Activated T-helper 1 cell treated with anti-CD3 and anti-CD28 coated beads, Interleukin-12 subunit alpha, Interleukin-12 subunit beta, Interleukin-2, Interleukin-4 antibody, amounts not matched to agents 30 ng/mL and 10 ng/mL and 1 ng/mL, durations not matched to agents 14 hours and 24 hours and 36 hours (primary cell): ENCODE measurements at places on chromosomes 6 and 20. TPM values are rescaled to one million over a fixed set of nuclear protein-coding genes. Genes with fewer than 3 reads are reported as not detected.

GRCh38 chr6:29112135-29112534 is 4.3 kb downstream of the OR2J3 start:
- DNase-seq, result no peak

ARMH2 gene
- total RNA-seq, result not detected in 2 replicates

- no peak for DNase-seq
Measured at GRCh38 chr20:13567663-13568062, 71.1 kb downstream of the TASP1 start.

GRCh38 chr20:62943396-62943795 is 5.4 kb downstream of the GID8 start:
- no peak for DNase-seq

DNA sequence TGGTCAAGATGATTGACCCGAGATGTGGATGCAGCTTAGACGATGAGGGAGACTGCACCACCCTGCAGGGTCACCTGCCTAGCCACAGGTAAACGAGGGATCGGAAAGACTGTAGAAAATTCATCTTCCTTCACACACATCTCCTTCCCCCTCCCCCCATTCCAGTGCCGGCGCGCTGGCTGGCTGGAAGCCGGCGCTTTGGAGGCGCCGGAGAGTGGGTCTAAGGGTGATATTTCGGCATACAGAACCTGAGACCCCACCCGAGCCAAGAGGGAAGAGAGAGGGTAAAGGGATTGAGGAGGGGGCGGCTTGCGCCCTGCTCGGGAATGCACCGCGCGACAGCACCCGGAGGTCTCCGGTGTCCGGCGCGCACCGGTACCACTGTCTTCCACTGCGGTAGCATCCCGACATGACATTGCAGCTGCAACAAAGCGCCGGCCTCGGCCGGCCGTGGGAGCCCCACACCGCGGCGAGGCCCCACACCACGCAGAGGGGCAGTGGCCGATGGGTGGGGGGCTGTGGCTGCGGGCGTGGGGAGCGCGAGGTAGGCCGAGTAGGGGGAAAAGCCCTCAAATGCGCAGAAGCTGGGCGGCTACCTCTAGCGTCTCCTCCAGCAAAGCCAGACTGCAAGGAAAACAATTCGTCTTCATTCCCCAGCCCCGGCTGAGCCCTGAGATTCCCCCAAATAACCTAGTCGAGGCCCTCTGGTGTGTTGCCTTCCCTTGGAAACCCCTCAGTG is 984 bp downstream of the TNFRSF21 start:
- no peak for DNase-seq

- DNase-seq, result no peak
Measured at GRCh38 chr6:38170666-38171355, 351.3 kb downstream of the ZFAND3 start.

GRCh38 chr20:36093025-36093803 is 61.3 kb upstream of the EPB41L1 start:
- no peak for DNase-seq

- no peak for DNase-seq
Measured at GRCh38 chr6:46832816-46833215, 39.6 kb downstream of the MEP1A start.

DNA sequence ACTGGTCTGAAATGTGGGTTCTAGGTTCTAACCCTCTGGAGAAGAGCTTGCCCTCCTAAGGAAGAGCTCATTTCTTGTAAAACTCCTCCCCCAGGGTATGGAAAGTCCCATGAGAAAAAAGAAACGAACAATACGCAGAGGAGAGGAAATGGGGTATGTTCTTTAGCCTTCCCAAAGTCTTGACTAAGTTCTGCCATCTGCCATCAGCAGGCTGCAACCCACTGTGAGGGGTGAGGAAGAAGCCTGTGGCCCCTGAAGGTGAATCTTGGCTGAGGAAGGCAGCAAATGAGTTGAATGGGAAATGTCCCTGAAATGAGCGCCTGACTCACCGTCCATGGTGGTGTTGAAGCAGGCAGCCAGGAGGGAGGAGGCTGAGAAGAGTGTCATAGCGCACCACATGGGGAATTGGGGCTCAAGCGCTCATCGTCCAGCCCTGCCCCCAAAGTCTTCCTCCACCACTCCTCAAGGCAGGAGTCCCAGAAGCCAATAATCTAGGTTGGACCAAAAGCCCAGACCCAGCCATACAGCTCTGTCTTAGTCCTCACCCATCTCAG is 10.4 kb upstream of the MATN4 start:
- no peak for DNase-seq

- no peak for DNase-seq
Measured at GRCh38 chr20:41506192-41506915, 111.8 kb downstream of the CHD6 start.

C20orf202 gene
- not detected in 2 replicates for total RNA-seq

DNA sequence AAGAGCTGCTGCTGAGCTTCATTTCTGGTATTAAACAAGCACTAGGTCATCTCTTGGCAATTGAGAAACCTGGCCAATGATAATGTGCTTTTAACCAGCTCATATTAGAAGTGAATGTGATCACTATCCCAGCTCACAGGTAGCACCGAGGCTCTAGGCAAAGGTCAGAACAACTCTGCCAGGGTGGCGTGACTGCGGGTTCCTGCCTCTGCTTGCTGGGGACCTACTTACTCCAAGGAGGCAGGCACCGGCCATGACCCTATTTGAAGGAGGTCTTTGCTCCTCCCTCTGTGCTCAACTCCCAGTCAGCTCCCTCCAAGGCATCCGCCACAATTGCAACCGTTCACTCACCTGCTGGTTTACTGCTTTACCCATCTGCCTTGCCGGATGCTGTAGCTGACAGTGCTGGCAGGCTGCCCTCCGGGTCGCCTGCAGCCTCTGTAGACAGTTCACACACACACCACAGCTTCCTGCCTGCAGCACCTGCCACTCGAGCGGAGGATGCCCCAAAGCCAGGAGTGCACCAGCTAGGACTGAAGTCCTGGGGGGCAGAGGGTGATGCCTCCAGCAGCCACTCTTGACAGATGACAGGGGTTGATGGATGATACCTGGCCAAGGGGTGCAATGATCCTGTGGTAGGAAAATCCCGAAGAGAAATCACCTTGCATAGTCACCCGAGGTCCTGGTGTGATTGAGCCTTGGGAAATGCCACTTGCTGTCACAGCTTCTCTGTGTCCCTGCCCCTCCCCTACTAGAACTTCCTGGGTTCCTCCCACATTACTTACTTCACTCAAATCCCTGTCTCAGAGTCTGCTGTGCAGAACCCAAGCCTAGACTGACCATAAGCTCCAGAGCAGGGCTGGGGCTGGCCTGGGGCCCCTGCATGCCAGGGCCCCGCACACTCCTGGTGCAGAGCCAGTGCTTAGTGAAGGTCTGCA is 8.8 kb upstream of the VSX1 start:
- DNase-seq, result peak; percentile 46

IL17F gene
- 0.27 TPM in 1 of 2 replicates, not detected in the other for total RNA-seq

GRCh38 chr6:35737413-35738211 is 780 bp downstream of the ARMC12 start:
- no peak for DNase-seq

DNA sequence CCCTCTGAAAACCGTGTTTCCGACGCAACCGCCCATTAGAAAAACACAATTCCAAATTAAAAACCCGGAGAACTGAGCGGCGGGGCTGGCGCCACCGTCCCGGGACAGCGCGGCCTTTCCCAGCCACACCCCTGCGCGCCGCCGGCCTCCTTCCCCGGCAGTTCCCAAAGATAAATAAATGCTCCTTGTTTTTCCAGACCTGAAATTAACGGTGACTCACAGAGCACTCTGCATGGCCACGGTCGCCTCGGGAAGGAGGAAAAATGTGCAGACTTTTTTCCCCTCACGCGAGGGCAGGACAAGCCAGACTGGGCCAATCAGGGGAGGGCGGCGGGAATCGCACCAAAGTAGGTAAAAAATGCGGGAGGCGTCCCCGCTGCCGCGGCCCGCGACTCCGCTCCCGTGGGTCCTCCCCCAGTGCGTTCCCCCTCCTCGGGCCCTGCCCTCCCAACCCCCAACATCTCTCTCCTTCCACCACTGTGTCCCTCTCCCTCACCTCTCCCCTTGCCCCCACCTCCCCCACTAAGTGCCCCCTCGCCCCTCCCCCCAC is 828 bp upstream of the DSTN start:
- DNase-seq, result peak; percentile 6

DNA sequence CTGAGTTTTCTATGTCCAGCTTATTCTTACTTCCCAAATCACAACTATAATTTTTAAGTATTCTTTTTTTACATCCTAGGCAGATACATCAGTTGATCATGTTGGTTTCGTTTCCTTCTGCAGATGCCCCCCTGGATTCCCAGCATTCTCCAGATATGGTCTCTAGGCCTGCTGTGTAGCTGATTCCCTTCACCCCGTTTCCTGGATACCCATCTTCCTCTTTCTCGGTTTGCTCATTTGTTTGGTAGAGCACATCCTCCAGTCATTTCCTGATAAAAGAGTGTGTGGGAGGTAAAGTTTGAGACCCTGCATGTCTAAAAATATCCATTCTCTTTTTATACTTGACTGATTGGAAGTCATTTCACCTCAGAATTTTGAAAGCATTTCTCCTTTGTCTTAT is 66.4 kb downstream of the ANKS1A start:
- DNase-seq, result no peak

GRCh38 chr20:23155141-23155590 is 69.0 kb upstream of the CD93 start:
- no peak for DNase-seq

SUMO4 gene
- 11.6 and 12.0 TPM in 2 replicates for total RNA-seq

BPIFA1 gene
- total RNA-seq, result not detected in 2 replicates

DNA sequence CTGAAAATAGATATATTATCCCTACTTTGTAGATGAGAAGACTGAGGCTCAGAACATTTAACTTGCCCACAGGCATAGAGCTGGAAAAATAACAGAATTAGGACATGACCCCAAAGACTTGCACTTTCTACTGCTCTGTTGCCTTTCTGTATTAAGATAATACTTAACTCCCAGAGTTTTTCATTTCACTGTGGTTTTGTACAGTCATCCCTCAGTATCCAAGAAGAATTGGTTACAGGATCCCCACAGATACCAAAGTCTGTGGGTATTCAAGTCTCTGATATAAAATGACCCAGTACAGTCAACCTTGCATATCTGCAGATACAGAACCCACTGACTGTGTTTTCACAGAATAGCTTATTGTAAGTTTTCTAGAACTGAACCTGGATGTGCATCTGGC is 16.8 kb downstream of the MRS2 start:
- DNase-seq, result no peak

PAX1 gene
- total RNA-seq, result not detected in 2 replicates

MYO6 gene
- total RNA-seq, result 0.37 and 0.83 TPM in 2 replicates

ULBP2 gene
- 0.32 and 0.65 TPM in 2 replicates for total RNA-seq

GRCh38 chr6:111606620-111607115 is 990 bp upstream of the TRAF3IP2 start:
- no peak for DNase-seq

SLC35F1 gene
- total RNA-seq, result not detected in 2 replicates

FAM162B gene
- total RNA-seq, result not detected in 2 replicates
